ENCODE measurements at places on chromosomes 3 and 15. TPM values are rescaled to one million over a fixed set of nuclear protein-coding genes. Genes with fewer than 3 reads are reported as not detected.

The LHFPL4 gene
- total RNA-seq, result 11.5 TPM

The GCHFR gene
- total RNA-seq, result 44.2 TPM

GRCh38 chr15:67358391-67358790 lies 103.8 kb downstream of the IQCH start:
- no peak for DNase-seq

- peak; percentile 53 for DNase-seq
Measured at GRCh38 chr15:70569091-70569713, 194.2 kb downstream of the UACA start.

DNA sequence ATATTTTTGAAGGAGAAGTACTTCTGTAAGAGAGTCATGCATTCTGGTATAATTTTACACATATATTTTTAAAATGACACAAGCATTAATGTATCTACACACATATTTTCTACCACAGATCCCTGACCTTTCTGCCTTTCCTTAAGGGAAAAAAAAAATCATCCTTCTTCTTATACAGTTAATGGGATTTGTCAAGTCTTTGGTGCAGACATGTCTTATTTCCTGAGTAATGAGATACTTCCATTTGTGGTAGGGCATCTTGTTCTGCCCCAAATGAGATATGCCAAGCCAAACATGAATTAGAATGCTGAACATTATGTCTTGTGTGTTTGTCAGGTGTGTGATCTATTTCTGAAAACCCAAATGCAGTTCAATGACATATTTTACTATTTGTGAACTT lies 329.9 kb downstream of the RBMS3 start:
- no peak for DNase-seq

The ZIC4 gene
- total RNA-seq, result not detected

DNA sequence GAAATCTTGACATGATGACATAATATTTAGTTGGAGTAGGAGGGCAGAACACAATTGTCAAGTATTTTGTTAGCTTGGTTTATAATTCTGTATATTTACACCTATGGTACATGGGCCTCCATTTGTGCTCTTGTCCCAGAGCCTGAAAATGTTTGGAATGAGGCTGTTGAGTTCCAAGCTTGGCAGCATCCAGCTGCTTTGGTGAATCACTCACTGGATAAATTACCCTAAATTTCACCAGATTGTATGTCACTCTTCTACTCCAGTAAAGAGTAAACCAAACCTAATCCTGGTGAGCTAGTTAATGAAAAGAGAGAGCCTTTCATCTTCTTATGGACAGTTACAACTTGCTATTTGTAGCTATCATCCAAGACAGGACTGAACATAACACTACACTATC lies 928.7 kb downstream of the DIPK2A start:
- DNase-seq, result no peak

DNA sequence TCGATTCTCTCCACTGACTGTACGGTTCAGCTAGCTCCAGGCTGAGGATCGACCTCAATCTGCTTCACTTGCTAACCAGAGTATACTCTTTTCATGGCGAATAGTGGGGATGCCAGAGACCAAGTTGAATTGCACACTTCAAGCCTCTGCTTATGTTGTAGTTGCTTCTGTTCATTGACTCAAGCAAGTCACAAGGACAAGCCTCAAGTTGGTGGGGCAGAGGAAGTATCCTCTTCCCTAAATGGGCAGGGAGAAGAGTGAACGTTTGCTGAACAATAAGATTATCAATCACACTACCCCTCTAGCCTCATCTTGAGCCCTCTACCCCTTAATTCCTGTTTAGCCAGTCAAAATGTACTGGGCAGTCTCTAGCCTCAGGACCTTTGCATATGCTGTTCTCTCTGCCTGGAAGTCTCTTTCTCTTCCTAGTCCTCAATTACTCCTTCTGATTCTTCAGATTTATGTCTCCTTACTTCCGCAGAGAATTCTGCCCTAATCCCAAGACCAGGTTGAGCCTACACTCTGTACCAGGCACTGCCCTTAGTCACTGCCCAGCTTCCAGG lies 390.4 kb upstream of the PROK2 start:
- DNase-seq, result no peak

GRCh38 chr15:96625256-96625655 lies 294.8 kb downstream of the NR2F2 start:
- DNase-seq, result no peak

- DNase-seq, result no peak
Measured at GRCh38 chr3:136994772-136995516, 37.2 kb downstream of the IL20RB start.

DNA sequence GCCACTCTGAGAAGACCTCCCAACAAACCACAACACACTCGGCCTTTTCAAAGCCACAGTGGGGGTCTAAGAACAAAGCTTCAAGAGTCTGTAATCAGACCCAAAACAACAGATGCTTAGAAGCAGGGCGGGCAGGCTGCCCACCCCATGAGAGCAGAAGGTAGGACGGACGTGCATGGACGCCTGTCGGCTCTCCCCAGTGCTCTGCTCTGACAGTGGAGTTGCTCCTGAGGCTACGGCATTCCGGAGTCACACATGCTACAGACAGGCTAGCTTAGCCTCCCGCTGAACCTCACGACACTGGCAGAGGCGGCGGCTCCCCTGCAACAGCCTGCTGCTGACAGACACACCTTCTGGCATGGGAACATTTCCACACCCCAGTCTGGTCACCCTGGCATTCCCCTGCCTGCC lies 33.5 kb downstream of the SLCO2A1 start:
- DNase-seq, result no peak

The PLSCR1 gene
- 70.2 TPM for total RNA-seq

The CHST13 gene
- total RNA-seq, result 8.4 TPM

DNA sequence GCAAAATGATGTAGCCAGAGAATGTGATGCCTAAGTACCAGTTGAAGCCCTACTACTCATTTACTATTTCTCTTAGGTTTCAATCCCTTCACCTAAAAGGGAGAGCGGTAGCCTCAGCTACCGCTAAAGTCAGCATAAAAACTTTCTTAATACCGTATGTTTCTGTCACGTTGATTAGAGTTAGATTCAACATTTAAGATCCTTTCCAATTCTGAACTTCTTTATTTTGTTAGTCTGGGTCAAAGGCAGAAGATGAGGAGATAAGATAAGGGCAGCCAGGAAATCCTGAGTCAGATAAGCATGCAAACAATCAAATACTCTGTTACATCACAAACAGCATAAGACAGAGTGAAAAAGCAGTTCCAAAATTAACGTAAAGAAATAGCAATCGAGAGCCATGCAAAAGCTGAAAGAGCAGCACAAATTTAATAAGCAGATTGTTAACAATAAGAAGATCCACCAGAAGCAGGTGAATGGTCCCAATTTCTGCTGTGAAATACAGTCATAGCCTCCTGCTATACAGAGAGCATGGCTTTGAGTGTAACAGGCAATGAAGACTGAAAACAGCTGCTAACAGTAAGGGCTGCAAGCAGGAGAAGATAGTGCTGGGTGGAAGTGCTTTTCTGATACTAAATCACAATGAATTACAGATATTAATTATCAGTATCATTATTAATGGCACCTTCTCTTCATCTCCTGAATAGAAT lies 3.0 kb downstream of the TMEM207 start:
- DNase-seq, result no peak

The PPCDC gene
- total RNA-seq, result 42.8 TPM

The CLEC3B gene
- total RNA-seq, result not detected

DNA sequence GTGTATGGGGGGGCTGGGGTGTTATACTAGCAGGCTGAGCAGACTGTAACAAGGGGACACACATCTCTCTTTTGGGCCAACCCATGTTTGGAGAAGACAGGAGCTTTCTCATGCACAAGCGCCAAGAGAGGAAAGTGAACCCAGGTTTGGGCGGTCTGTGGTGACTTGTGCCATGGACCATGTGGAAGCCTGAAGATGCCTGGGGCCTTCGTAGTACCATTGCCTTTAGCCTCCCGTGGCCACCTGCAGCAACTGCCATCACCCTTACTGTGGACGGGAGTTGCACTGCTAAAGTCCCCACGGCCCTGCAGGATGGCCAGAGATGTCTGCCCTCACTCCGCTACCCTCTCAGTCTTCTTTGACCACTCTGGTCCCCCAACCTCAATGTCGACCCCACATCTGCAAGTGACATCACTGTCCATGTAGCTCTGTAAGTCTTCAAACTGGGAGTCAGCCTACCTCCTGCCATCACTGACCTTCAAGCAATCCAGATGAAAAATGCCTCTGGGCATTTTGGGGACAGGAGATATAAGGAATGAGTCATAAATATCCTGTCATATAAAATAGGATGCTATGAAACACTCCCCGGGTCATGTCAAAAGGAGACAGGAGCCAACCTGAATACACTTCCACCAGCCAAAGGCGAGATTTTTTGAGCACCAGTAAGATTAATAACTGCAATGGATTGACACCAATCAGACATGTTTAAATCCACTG lies 74.7 kb upstream of the C15orf39 start:
- DNase-seq, result no peak

GRCh38 chr3:63967675-63968611 lies 55.4 kb downstream of the PSMD6 start:
- DNase-seq, result no peak

DNA sequence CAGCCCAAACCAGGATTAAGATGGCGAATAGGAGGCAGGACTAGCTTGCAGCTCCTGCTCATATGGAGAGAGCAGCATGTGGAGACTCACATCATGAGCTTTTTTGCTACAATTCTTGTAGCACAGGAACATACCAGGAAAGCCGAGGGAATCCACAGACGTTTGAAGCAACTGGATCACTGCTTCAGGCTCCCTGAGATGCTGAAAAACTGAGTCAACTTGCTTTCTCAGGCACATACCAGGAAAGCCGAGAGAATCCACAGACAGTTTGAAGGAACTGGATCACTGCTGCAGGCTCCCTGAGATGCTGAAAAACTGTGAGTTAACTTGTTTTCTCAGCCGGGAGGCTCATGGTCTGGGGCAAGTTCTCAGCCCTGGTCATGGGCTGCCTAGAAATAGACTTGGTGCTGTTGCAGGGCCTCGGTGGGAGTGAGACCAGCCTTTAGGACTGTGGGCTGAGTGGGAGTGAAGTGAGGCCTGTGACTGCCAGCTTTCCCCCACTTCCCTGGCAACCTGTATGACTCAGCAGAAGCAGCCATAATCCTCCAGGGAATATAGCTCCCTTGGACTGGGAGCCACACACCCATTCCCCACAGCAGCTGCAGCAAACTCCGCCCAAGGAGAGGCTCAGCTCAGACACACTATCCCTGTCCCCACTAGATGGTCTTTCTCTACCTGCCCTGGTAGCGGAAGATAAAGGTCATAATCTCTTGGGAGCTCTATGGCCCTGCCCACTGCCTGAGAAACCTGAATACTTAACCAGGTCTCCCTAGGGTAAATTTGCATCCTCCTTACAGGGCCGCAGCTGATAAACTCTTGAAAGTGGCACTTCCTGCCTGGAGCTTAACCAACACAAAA lies 51.9 kb upstream of the PFN2 start:
- DNase-seq, result no peak

DNA sequence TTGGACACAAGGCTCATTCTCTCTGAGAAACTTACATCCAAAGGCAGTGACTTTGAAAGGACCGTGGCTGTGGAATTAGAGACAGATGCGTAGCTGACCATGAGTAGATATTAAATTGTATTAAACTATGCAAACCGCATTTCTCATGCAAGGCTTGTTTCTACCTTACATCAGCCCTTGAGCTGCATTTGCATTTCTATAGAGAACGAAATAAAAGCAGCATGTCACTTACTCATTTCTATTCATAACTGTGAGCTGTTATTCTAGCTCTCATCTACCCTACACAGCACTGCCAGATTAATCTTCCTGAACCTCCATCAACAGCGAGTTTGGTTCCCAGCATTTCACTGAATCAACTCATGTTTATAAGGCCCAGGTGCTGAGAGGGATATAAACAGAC lies 72.3 kb downstream of the THSD4 start:
- DNase-seq, result no peak

DNA sequence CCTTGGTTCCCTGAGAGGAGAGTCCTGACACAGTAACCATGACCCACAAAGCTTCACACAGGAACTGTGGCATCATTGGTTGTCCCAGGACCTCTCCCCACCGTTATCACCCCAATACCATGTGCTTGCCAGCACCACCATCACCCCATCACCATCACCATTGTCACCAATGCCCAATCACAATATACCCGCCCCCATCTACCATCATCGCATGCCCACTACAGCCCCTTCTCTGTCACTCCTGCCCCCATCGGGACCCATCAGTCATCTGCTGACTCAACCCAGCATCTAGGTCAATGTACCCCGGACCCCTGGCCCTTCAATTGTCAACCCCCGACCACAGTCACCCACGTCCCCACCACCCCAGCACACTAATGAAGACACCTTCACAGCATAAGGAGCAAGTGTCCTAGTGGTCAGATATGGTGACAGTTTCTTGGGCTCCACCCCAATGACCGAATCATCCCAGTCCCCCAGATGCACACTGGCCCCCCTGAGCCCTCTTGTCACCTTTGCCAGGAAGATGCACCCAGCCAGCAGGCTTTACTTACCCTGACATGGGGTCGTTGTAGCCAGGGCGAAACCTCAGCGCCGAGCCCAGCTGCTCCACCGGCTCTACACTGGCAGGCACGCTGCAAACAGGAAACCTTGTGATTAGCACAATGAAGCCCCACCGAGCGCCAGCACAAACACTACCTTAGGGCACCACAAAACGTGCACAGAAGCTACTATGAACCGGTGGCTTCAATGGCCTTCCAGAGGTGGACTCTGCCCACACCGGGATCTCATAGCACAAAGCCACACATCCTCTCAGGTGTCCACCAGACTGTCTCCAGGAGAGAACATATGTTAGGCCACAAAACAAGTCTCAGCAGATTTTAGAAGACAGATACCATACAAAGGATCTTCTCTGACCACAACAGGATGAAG lies 25.1 kb downstream of the SHISA5 start:
- no peak for DNase-seq

All from GM23338 (cell line).